ENCODE measurements at places on chromosomes 6 and 20. TPM values are rescaled to one million over a fixed set of nuclear protein-coding genes. Genes with fewer than 3 reads are reported as not detected.

Gene TNFRSF21
- 6.0 TPM for polyA plus RNA-seq

Gene PRICKLE4
- polyA plus RNA-seq = 0.61 TPM

Gene RSPH4A
- 0.51 TPM for polyA plus RNA-seq

Gene NOX3
- not detected for polyA plus RNA-seq

Gene RSPO3
- not detected for polyA plus RNA-seq

Gene FAM50B
- polyA plus RNA-seq = 11.8 TPM

Gene WFDC2
- polyA plus RNA-seq = 0.56 TPM

Gene RNF144B
- 6.2 TPM for polyA plus RNA-seq

Gene ASIP
- not detected for polyA plus RNA-seq

Gene FOXC1
- 52.5 TPM for polyA plus RNA-seq

Gene ADGRF5
- 0.50 TPM for polyA plus RNA-seq

Gene POPDC3
- polyA plus RNA-seq = not detected

Gene PTCRA
- polyA plus RNA-seq = not detected

Gene ALDH8A1
- polyA plus RNA-seq = 1.8 TPM

Gene LY6G5B
- polyA plus RNA-seq = 1.6 TPM

Gene AGPAT4
- 4.2 TPM for polyA plus RNA-seq

Gene SPEF1
- 0.90 TPM for polyA plus RNA-seq

Gene HNF4A
- 0.05 TPM for polyA plus RNA-seq

Gene PREX1
- polyA plus RNA-seq = 20.4 TPM

Gene MEP1A
- polyA plus RNA-seq = 0.10 TPM

Gene MMP24
- 0.20 TPM for polyA plus RNA-seq

Gene NEU1
- 23.7 TPM for polyA plus RNA-seq

Gene COL9A3
- 0.13 TPM for polyA plus RNA-seq

Gene EFCAB8
- 0.13 TPM for polyA plus RNA-seq

Gene VARS1
- polyA plus RNA-seq = 9.8 TPM

Gene BCL2L1
- polyA plus RNA-seq = 103 TPM

Gene BPIFB1
- polyA plus RNA-seq = 0.13 TPM

Gene MCHR2
- polyA plus RNA-seq = not detected

Gene UBD
- polyA plus RNA-seq = 0.51 TPM

Gene NINL
- polyA plus RNA-seq = 28.3 TPM

Gene PRRT1
- polyA plus RNA-seq = 4.6 TPM

Gene HDGFL1
- not detected for polyA plus RNA-seq

Gene PMEPA1
- 46.7 TPM for polyA plus RNA-seq

Gene PXMP4
- polyA plus RNA-seq = 4.9 TPM

Gene TRIM15
- 1.6 TPM for polyA plus RNA-seq

Gene PLEKHG1
- polyA plus RNA-seq = 1.9 TPM

Gene TMEM217
- polyA plus RNA-seq = 0.50 TPM

Gene SGK1
- polyA plus RNA-seq = 11.3 TPM

Gene SNX3
- polyA plus RNA-seq = 328 TPM

Gene SIGLEC1
- polyA plus RNA-seq = 2.8 TPM

Gene LGSN
- not detected for polyA plus RNA-seq

Gene ENPP4
- polyA plus RNA-seq = 10.1 TPM

Gene OR2J3
- polyA plus RNA-seq = not detected

Gene DLL1
- 0.13 TPM for polyA plus RNA-seq

Gene EPHA7
- polyA plus RNA-seq = not detected

Gene ZNF337
- 2.4 TPM for polyA plus RNA-seq

Gene RIPOR3
- polyA plus RNA-seq = 1.1 TPM

Gene BTBD9
- 1.5 TPM for polyA plus RNA-seq
